ENCODE measurements at places on chromosomes 2 and 18. TPM values are rescaled to one million over a fixed set of nuclear protein-coding genes. Genes with fewer than 3 reads are reported as not detected.
A peak's percentile ranks its signal among the peaks of the same experiment; 100 is the strongest.

LIMS2 gene
- 32.9 TPM for total RNA-seq

DNA sequence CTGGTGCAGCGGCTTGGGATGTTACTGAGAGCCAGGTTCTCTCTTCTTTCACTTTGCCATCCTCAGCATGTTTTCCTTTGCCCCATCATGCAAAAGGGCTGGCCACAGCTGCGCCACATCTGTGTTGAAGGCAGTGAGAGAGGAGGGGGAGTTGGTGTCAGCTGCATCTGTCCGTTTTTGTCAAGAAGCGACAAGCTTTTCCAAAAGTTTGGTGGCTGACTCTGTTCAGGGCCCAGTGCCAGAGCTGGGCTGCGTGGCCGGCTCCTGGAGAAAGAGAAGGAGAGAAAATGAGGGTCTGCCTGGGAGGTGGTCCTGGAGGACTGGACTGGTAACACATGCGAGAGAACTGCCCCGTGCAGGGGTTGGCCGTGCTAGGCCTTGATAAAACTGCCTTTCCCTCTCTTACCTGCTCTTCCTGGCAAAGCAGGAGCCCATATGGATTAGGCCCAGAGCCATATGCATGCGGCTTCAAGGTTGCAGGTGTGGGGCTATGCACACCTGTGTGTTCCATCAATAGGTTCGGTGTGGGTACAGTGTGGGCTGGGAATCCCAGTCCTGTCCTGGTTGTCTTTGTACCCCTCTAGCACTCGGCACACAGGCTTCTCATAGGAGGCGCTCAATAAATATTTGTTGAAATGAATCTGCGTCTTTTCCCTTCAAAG, 9.0 kb downstream of the RNF144A start:
- no peak for DNase-seq

- no peak for DNase-seq
Measured at GRCh38 chr2:2182551-2183071, 148.5 kb downstream of the MYT1L start.

- DNase-seq: no peak
Measured at GRCh38 chr2:164112105-164112504, 376.3 kb upstream of the FIGN start.

GRCh38 chr2:109439986-109440385, 173.8 kb downstream of the SEPTIN10 start:
- no peak for DNase-seq

RIT2 gene
- not detected for total RNA-seq

- no peak for DNase-seq
Measured at GRCh38 chr2:238439917-238440316, 13.2 kb downstream of the ASB1 start.

DNA sequence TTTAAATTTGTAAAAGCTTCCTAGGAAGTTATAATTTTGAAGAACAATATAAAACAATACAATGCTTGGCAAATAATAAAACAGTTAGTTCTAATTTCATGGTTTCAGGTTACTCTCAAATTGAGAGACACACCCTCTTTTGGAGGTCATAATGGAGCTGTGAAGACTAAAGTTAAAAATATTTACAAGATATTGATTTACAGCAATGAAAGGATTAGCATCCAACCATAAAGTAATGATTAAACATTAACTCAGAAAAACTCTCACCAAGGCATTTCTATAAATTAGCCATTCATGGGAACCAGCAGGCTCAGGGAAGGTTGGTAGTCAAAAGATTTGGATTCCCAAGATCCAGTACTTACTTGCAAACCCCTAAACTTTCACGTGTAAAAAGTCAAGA, 6.4 kb downstream of the DPP4 start:
- DNase-seq: no peak

GRCh38 chr2:69563021-69563420, 80.5 kb downstream of the AAK1 start:
- no peak for DNase-seq

SAG gene
- not detected for total RNA-seq

C2orf80 gene
- total RNA-seq: not detected

- DNase-seq: peak; percentile 29
Measured at GRCh38 chr18:13577091-13577697, 149.2 kb downstream of the FAM210A start.

- DNase-seq: no peak
Measured at GRCh38 chr2:65395621-65396347, 36.6 kb downstream of the SPRED2 start.

TMEFF2 gene
- 0.15 TPM for total RNA-seq

TEX44 gene
- total RNA-seq: not detected

LIMS4 gene
- total RNA-seq: 2.1 TPM

DNA sequence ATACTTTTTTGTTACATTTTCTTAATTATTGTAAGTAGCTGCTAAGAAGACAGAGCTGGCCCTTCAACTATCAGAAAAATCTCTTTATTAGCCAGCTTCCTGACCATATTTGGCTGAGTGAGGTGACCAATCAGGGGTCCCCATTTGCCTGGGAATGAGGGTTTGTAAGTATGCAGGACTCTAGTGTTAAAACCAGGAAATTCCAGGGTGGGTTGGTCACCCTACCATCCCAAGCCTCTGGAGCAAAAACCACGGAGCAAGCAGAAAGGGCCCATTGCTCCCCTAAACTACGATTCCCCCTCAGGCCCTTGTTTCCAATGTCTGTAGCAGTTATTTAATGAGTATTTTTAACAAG, 165.6 kb upstream of the NCKAP5 start:
- DNase-seq: peak; percentile 34

- no peak for DNase-seq
Measured at GRCh38 chr2:213274143-213274542, 10.1 kb upstream of the SPAG16 start.

All from cardiac muscle cell (in vitro differentiated cells and primary cell).